WERI-Rb-1 (cell line): ENCODE measurements at places on chromosomes 1 and 21.

GRCh38 chr1:110580244-110580643 is 25.9 kb downstream of the KCNA2 start:
- no peak for DNase-seq

GRCh38 chr1:183704131-183704530 is 51.0 kb upstream of the APOBEC4 start:
- no peak for DNase-seq

GRCh38 chr1:159958719-159959380 is 4.8 kb upstream of the SLAMF9 start:
- no peak for DNase-seq

- no peak for DNase-seq
Observed at GRCh38 chr1:91651661-91652071, 151.0 kb downstream of the CDC7 start.
